ENCODE measurements at places on chromosomes 6 and 20. TPM values are rescaled to one million over a fixed set of nuclear protein-coding genes. Genes with fewer than 3 reads are reported as not detected.

- DNase-seq = no peak
Observed at GRCh38 chr20:36549628-36549941, 8.3 kb downstream of the MYL9 start.

DNA sequence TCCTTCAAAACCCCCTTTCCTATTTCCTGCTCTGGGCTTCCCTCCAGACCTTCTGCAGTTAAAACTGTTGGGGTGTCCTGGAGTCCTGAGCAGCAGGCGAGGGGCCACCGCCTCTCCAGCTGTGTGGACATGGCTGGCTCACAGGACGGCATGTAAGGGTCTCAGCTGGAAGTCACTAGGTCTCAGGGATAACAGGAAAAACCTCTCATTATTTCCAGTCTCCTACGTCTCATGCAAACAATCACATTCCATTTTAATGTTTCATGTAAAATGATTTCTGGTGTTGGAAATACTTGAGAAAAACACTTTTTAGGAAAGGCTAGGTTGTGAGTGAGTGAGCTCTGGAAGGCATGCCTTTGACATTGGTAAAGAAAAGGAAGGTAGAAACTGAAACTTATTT is 158.7 kb downstream of the SCML4 start:
- no peak for DNase-seq

ATAT1 gene
- total RNA-seq = 2.5 TPM

DNA sequence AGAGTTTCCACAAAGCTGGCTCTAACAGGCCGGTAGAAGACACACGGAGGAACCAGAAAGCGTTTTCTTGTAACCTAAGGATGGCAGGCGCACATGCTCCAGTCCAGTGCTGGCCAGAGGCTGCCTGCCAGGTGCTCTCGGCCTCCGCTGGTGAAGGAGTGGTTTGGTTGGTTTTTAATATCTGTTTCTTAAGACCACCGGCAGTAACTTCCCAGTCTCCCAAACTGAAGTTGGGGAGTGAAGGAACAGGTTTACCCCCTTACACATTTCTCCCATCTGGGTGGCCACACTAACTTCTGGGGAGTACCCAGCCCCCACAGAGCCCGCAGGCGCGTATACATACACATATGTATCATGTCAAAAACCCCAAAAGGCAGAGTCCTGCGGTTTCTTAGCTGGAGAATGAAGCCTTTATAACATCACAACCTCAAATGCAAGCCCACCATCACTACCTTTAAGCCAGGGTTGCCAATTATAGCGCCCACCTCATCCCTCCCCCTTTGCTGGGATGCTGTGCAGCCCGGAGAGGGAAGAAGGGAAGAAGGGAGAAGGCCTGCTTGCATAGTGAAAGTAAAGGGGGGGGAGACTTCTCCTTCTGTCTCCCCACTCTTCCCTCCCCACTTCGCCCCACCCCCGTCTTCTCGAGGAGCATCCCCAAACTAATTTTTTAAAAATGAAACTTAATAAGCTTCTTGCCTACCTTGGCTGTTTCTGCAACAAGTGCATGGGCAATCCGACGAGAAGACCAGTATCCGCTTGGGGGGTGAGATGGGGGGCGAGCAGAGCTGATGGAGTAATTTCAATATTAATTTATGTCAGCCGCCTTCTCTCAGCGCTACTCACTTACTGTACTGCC is 1.0 kb downstream of the TRERF1 start:
- DNase-seq = peak; percentile 38

- DNase-seq = no peak
Observed at GRCh38 chr6:135449246-135449645, 48.3 kb downstream of the AHI1 start.

PRDM13 gene
- total RNA-seq = 3.4 TPM

DNA sequence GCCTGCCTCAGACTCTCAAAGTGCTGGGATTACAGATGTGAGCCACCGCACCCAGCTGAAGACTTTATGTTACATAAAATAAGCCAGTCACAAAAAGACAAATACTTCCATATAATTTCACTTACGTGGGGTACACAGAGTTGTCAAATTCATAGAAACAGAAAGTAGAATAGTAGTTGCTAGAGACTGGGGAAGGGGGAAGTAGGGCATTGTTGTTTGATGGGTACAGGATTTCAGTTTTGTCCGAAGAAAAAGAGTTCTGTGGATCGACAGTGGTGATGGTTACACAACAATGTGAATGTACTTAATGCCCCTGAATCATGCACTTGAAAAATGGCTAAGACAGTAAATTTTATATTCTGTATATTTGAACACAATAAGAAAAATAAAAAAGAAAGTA is 41.6 kb upstream of the ANKEF1 start:
- no peak for DNase-seq

NNAT gene
- not detected for total RNA-seq

- peak; percentile 68 for DNase-seq
Observed at GRCh38 chr6:113362301-113363047, 494.7 kb upstream of the MARCKS start.

GRCh38 chr20:50415021-50415515 is 95.1 kb upstream of the PTPN1 start:
- DNase-seq = no peak

OOEP gene
- not detected for total RNA-seq

DNA sequence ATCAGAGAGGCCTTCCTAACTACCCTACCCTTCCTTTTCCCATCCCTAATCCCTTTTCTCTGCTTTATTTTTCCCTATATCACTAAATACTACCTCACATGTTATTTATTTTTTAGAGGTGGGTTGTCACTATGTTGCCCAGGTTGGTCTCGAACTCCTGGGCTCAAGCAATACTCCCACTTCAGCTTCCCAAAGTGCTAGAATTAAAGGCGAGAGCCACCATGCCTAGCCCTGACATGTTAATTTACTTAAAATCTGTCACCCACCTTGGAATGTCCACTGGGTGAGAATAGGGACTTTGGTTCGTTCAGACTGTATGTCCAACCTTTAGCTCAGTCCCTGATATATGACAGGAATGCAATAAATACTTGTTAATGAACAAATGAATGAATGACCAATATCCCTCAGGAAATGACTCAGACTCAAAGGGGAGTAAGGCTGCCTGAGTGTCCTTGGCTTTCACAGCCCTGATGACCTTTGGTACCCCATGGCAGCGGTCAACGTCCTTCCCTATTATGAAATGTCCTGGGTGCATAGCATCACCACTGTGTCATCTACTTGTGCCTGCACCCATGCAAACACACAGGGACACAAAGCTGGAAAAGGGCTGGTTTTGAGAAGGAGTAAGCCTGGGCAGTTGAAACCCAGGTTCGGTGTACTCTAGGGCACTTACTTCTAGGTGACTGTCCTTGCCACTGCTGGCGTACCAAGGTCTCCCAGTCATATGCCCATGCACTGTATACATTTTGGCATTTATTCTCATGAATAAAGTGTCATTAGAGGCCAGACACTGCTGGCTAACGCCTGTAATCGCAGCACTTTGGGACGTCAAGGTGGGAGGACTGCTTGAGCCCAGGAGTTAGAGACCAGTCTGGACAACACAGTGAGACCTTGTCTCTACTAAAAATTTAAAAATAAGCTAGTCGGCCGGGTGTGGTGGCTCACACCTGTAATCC is 26.5 kb downstream of the BCL2L1 start:
- DNase-seq = peak; percentile 64

PTK6 gene
- not detected for total RNA-seq

F13A1 gene
- total RNA-seq = 0.06 TPM

DNA sequence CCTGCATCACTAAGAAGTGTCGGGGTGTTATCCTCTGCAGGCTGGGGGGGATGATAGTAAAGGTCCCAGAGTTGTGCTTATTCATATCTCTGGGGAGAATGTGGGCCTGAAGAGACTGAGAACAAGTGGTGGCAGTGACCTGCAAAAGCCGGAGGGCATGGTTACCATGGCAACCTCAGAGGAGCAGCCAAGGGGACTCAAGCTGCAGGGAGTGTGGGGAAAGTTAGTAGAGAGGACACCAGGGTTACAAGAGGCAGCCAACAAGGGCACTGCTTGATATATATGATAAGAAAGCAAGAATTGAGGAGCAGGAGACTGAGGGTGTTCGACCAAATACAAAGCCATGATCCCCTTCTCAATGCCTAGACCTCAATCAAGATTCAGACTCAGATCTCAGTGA is 46.1 kb downstream of the HLA-F start:
- no peak for DNase-seq

DNA sequence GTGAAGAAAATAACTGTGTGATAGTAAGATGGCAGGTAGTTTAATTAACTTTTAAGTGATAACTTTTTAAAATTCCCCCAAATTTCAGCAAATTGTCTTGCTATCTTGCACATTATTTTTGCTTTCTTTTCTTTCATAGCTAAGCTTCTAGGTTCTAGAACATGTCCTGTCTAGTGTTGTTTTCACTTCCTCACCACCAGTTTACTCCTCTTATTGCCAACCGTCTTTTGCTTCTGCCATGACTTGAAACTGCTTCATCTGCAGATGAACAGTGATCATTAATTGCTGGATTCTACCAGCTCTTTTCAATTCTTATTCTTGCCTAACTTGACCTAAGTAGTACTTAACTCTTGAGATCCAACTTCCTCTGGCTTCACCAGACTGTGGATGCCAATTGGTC is 137.8 kb downstream of the CENPW start:
- DNase-seq = no peak

SMPDL3A gene
- total RNA-seq = 6.0 TPM

- peak; percentile 58 for DNase-seq
Observed at GRCh38 chr20:57934007-57934805, 224.4 kb upstream of the PMEPA1 start.

DNA sequence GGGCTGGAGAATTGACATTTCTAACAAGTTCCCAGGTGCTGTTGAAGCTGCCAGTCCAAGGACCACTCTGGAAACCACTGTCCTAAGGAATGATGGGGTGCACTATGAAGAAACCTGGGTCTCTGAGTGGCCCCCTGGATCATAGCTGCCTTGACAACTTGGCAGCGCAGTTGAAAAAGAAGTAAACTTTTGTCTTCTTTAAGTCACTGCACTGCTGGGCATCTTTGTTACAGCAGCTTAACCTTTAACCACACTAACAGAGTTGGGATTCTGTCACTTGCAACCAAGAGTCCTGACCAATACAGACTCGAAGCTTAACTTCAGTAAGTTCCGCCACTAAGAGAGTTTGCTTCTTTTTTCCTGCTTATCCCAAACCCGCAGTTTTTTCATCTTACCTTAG is 8.5 kb upstream of the KCNK15 start:
- DNase-seq = no peak

SRSF12 gene
- total RNA-seq = 0.51 TPM

CCR6 gene
- not detected for total RNA-seq

- DNase-seq = peak; percentile 81
Observed at GRCh38 chr6:38567436-38567835, 72.3 kb downstream of the BTBD9 start.

DNA sequence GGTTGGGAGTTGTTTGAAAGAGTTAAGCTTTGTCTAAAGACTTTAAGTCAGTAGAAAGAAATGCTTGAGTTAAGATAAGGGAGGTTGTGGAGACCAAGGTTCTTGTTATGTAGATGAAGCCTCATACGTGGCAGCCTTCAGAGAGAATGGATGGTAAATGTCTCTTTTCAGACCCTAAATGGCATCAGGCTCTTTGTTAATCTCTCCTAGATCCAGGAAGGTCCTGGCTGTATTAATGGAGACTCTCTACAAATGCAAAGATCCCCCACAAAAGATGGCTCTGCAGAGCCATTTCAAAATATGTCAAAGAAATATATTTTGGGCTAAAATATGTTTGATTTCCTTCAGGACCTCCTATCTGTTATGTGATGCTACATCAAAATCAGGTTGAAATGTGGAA is 161.6 kb downstream of the ADAT2 start:
- no peak for DNase-seq

GRCh38 chr20:53037621-53038020 is 65.5 kb downstream of the TSHZ2 start:
- DNase-seq = peak; percentile 2

ZC2HC1B gene
- not detected for total RNA-seq

DNA sequence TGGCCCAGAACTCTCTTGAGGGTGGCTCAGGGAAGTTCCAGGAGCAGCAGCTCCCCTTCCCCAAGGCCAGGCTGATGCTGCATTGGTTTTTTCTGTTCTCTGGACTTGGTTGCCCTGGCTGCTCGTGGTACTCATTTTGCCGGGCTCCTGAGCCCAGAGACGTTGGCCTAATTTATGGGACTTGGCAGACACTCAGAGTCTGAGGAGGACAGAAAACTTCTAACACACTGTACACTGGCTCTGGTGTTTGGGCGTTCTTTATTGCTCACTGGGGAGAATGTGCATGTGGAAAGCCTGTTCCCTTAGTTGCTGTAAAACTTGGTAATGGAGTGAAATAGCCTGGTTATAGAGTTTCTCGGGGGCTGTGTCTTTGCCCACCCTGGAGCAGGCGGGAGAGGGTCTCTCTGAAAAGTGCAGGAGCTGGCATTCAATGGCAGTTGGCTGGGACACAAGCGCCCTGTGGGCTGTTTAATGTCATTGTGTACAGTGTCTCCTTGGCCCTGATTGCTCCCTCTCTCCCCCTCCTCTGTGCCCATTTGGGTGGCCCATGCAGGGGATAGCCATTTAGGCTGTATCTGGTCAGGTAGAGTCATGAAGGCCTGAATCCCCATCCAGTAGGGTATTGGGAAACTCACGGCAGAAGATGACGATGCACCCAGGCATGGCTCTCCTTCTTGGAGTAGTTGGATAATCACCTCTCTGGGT is 109.3 kb downstream of the CDC5L start:
- no peak for DNase-seq

GRCh38 chr6:14339711-14340584 is 222.4 kb downstream of the CD83 start:
- DNase-seq = no peak

CNBD2 gene
- 8.1 TPM for total RNA-seq

ZBTB2 gene
- 18.3 TPM for total RNA-seq

DNA sequence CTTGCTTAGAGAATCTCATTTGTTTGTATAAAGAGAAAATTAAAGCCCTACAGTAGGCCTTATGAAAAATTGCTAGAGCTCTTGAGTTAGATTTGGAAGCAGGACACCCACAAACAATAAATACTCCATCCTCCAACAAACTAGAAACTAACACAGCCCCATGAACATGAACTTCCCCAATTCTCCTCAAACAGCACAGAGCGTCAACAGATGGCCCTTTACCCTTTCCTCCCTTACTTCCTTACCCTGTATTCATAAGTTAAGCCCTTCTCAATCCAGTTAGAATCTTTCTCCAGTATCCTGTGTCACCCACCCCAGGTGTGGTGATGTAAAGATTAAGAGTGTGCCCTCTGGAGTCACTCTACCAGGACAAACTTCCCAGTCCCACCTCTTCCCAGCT is 113.7 kb downstream of the UNC5CL start:
- DNase-seq = no peak

DNA sequence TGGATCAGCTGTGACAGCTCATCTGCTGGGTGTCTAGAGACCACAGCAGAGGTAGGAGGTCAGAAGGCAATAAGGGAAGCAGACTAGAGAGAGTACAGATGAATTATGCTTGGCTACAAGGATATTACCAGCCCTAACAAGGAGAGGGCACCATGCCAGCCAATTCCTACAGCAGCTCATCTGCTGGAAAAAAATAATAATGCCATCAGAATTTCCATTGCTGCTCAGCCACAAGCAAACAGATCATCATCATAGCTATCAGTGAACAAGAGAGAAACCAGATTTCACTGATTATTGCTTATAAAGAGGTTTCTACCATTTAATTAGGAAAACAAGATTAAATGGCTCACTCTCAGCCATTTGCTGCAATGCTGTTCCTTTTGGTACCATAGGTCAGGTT is 66.5 kb downstream of the PSMG4 start:
- peak; percentile 78 for DNase-seq

All from Daoy (cell line).